ENCODE measurements at places on chromosomes 4 and X.

DNA sequence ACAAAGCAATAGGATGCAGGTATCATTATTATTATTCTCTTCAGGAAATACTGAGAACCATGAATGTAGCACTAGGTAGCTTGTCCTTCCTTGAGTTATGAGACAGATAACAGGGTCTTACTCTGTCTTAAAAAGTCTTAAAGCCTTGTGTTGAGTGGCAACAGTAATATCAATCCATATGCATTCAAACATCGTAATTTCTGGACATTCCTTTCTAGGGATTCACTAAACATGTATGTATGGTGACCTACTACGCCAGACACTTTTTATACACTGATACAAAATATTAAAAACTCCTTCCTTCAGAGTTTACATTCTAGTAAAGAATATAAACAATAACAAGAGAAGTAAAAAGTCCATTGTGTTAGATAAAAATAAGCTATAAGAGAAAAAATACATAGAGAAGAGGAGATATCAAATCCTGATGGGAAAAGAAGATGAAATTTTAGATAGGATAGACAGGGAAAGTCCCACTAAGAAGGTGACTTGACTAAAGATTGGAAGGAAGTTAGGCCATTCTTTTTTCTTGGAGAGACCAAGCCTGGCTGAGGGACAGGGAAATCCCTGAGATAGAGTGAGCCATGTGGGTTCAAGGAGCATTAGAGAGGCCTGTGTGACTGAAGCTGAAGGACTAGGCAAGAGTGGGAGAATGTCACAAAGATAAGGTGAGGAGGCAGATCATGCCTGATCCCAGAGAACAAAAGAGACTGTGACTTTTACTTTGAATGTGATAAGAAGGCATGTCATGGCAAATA, 5.0 kb upstream of the DDX60L start:
- DNase-seq = no peak

DNA sequence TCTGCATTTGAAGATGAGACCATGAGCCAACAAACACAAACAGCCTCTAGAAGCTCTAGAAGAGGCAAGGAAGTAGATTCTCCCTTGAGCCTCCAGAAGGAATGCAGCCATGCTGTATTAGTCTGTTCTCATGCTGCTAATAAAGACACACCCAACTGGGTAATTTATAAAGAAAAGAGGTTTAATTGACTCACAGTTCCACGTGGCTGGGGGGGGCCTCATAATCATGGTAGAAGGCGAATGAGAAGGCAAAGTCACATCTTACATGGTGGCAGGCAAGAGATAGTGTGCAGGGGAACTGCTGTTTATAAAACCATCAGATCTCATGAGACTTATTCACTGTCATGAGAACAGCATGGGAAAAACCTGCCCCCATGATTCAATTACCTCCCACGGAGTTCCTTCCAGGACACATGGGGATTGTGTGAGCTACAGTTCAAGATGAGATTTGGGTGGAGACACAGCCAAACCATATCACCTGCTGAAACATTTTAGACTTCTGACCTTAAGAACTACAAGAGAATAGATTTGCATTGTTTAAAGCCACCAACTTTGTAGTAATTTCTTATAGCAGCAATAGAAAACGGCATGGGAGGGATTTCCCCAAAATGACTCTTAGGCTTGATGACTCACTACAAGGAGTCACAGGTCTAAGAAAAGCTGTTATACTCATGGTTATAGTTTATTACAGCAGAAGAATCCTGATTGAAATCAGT, 284.4 kb upstream of the SFRP2 start:
- no peak for DNase-seq

- DNase-seq = no peak
Measured at GRCh38 chr4:153113061-153113837, 91.0 kb upstream of the TRIM2 start.

GRCh38 chr4:31085689-31086088, 365.5 kb downstream of the PCDH7 start:
- no peak for DNase-seq

- DNase-seq = no peak
Measured at GRCh38 chr4:22482250-22483127, 33.4 kb downstream of the ADGRA3 start.

- DNase-seq = no peak
Measured at GRCh38 chr4:152458801-152459302, 77.0 kb downstream of the FBXW7 start.

DNA sequence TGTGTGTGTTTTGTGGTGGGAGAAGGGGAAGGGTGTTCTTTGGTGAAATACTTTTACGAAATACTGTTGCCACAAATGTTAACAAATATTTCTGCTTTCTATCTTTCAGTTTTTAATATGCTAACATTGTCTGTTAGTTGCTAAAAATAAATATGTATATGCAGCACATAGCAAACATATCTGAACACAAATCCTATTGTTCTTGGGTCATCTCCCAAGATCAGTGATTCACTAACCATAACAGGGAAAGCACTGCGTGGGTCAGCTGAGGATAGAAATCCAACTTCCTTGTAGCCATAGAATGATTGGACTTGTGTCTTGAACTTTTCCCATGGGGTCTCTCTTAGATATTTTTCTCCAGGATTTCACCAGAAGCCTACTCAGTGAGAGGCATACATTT, 250.3 kb upstream of the FAM47A start:
- DNase-seq = no peak

DNA sequence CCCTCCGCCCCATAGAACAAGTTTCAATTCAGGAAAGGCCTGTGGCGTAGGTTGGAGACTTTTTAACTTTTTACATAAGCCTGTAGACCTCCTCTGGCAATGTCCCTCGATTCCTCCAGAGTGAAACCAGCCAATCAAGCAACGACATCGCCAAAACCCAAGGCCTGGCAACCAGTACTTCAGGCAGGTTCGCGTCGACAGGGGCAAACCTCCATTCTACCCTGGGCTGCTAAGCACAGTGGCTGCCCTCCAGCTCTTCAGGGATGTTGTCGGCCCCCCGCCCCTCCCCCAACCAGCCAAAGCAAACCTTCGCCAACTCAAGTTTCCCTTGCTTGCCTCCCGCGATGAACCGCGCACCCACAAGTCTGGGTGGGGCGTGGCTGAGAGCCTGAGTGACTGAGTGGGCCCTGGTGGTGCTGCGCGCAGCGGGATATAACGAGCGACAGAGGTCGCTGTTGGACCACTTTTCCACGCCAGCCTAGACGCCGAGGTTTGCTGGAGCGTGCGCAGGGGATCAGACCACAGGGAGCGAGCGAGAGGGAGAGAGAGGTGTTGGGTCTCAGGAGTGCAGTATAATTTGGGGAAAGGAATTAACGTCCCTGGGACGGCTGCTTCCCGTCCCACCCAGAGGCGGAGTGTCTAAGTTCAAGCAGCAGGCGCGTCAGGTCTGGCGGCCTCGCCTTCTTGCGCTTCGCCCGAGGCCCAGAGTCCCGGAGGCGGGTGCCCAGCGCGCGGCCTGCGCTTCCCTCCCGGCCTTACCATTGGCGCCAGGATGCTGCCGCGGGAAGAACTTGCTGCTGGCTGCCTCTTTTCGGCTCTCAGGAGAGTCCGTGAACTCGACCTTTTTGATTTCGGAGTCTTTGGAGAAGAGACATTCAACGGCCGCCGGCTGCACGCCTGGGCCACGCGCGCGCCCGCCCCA, 9.0 kb upstream of the PITX2 start:
- no peak for DNase-seq

DNA sequence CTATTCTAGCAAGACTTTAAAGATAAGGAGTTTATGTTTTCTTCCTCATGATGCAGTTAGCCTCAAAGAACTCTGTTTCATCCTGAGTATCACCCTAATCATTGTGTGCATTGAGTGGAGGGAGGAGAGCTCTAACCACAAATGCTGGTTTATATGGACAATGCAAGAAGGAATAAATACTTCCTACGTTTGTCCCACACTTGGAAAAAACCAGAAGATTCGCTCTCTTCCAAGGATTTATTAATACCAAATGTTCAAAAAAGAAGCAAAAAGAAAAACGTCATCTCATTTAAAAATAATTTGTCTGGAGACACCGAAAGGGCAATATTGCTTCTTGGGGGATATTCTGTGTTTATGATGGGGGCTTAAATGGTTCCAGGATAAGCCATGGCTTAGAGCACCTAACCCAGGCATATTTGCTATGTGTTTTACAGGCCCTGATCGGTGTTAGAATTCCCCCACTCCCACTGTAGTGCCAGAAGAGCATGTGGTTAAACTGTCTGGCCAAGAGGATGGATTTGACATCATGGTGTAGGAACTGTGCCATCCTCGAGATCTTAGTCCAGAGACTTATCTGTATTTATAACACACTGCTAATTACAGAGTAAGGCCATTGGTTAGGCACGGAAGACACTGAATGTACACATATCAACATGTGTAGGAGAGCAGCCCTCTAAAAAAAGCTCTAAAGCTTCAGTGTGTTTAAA, 227.2 kb downstream of the ANK2 start:
- no peak for DNase-seq

- no peak for DNase-seq
Measured at GRCh38 chrX:319579-320125, 1.1 kb upstream of the GTPBP6 start.

DNA sequence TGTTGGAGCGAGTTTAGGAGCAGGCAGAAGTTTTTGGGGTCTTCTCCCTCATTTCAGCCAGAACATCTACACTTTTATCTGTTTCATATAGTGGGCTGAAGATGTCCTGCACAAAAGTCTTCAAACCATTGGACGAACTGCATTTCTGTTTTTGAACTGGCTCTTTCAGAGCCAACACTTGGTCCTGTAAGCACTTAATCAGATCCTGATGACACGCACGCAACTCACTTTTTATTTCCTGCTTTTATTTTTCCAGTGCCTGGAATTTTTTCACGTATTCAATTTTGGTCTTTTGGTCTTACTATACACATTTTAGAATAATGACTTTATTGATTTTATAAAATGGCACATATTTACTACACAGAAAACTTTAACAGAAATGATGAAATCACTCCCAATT, 40.2 kb upstream of the NKX3-2 start:
- no peak for DNase-seq

DNA sequence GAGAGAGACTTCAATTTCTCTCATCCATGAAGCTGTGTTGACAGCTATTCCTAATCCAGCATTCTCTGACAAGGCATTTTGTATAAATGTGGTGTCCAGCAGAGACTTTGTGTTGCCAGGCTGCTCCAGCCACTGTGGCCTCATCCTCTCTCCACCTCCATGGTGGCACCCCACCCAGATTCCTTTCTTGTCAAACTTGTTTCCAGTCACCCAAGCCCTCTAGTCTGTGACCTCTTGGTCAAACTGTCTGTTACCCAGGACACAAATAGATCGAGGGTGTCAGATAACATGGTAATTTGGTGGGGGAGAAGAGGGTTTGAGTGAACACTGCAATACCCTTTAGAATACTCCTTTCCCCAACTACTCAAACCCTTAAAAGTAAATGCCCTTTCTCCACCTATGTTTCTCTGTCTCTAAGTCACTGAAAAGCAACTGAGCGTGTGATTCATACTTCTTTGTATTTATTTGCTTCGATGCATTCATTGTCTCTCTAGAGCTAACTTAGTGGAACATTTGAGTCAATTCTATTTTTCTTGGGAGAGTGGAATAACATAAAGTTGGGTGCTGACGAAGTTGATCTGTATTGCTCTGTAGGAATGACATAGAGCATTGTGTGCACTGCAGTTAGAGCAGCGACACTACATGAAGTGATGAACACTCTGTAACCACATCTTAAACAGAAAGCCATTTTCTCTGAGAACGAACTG, 13.7 kb downstream of the PITX2 start:
- DNase-seq = no peak

GRCh38 chrX:48520455-48520854, 1.2 kb upstream of the EBP start:
- DNase-seq = no peak

DNA sequence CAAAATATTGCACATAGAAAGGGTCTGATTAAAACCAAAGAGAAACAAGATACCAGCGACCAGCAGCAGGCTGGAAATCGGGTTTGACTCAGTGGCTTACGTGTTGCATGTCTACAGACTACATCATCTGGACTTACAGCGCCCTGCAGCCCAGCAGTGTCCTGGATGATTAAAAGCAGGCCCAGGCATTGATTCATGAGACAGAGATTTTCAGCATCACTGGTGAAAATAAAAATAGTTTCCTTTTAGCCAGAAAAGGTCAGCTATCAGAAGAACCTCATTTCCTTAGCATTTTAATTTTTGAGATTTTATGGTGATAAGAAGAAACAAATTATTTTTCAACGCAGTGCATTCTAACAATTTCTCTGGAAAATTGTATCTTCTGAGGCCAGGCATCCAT, 190.6 kb downstream of the PTTG2 start:
- DNase-seq = no peak

DNA sequence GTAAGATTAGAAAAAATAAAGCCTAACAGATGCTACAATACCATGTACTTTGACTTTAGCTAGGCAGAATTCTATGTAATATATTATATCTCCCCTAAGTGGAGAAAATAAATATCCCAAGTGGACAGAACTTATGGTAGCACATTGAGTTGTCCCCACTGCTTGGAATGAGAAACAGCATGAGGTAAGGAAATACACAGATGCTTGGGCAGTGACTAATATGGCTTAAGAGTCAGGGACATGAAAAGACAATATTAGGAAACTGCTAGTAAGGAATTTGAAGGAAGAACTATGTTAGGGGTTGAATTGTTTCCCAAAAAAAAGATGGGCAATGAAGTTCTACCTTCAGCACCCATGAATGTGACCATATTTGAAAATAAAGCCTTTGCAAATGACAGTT, 2265.1 kb downstream of the PCDH7 start:
- DNase-seq = no peak

DNA sequence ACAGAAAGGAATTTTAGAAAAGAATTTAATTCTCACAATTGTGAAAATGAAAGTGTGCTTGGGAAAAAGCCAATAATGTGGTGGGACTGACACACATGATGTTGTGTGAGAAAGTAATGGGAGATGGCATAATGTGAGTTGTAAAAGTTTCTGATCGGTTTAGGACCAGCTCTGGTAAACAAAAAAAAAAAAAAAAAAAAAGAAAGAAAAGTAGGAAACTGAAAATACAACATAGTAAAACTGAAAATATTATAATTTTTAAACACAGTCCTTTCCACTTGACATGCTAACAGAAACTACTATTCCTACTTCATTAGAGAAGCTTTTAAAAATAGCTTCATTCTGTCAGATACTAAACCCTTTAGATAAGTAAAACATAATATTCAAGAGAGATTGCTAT, 28.2 kb downstream of the RAP1GDS1 start:
- DNase-seq = no peak

- DNase-seq = no peak
Measured at GRCh38 chrX:73850124-73851013, 287.4 kb downstream of the CHIC1 start.

DNA sequence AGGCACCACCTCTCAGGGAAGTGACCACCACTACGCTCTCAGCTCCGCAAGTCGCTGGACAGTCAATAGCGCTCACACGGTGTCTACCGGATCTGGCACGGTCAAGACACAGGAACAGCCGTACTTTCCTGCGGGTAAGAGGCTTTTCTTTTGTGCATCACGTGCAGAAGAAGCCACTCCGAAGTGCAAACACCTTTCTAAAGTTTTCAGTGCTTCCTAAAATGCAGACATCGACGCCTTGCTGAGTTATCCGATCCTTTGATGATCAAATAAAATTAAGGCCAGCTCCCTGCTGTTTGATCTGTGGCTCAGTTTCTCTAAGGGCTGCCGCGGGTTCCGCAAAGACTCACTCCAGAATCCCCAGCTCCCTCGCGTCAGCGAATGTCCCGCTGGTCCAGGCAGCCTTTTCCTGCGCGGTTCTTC, 71.8 kb downstream of the FBXO8 start:
- no peak for DNase-seq

- no peak for DNase-seq
Measured at GRCh38 chr4:147761218-147761883, 29.5 kb downstream of the ARHGAP10 start.

- no peak for DNase-seq
Measured at GRCh38 chrX:135505351-135505750, 15.1 kb upstream of the INTS6L start.

Measured in NCI-H1417 treated with DMSO at 0.1 percent for 48 hours (cell line).